Stimulated activated CD4-positive, alpha-beta T cell treated with anti-CD3 and anti-CD28 coated beads, Interleukin-15, amount 100 ng/mL, for 1 hour (primary cell): ENCODE measurements at places on chromosomes 7 and 10.

- DNase-seq, result no peak
These were observed 51.3 kb downstream of the ADK start for GRCh38 chr10:74202356-74202755.

- DNase-seq, result no peak
These were observed 53.0 kb downstream of the COPG2 start for GRCh38 chr7:130615583-130615982.

DNA sequence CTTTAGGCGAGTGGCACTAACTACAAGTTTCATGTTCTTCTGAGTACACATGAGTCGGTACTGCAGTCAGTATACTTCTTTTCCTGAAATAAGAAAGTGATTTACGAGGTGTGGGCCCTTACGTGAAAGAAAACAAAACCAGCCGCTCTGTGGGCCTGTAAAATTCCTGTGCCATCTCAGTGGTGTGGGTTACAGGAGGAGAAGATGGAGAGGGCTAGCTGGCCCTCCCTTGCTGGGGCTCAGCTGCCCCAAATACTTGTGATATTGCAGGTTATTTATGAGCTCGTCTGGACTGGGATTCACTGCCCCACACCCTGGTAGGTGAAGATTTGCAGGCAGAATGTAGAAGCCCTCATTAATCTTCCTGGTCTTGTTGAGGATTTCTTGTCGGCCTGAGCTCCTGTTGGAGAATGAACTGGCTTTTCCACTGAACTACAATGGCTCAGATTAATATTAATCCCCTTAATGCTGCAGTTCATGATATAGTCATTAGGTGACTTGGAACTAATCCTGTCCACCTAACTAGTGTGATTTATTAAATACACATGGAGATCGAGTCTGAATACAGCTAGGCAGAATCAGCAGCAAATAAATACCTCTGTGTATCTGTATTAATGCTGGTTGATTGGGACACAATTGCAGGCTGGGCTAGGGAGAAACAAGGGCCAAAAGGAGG lies 68.0 kb downstream of the GBF1 start:
- DNase-seq, result no peak

GRCh38 chr7:22358820-22359697 lies 2.1 kb upstream of the RAPGEF5 start:
- no peak for DNase-seq

DNA sequence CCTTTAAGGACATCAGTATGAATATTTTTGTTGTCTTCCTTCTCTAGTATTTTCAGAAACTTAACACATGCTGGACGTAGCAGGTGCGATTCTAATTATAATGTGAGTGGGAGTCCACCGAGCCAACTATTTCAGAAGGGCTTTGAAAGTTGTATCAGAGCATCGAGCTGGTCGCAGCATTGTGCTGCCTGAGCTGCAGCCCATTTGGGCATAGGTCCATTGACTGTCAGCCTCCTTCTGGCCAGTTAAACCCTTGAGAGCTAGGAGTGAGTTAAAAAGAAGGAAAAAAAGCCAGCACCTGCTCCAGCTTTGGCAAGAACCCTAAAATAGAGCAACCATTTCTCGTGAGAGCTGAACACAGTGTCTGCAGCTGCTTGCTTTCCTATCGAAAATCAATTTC lies 47.8 kb downstream of the SLC35G1 start:
- DNase-seq, result no peak

GRCh38 chr7:152847386-152847908 lies 87.9 kb downstream of the ACTR3B start:
- DNase-seq, result no peak

DNA sequence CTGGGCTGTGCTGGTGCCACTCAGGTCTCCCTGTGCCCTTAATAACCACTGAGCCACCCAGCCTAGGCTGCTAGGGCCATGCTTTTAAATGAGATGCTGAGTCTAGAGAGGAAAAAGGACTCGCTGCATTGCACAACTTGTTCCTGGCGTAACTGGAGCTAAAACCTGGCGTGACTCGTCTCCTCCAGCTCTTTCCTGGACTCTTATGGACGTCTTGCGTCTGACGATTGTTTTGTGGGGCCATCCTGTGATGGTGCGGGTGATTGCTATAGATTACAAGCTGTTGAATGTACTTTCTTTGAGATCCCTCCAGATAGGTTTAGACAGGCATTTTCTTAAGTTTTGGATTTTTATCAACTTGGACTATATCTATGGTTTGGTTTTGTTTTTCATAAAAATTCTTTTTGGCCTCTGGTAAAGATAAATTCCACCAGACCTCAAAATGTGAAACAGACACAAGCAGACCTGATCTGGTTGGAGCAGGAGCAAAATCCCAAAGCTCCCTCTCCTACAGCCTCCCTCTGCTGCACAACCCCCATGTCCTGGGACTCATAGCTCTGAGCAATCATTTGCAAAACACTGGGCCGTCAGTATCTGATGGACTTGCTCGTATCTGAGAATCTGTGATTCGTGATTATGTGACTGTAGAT lies 230.3 kb downstream of the ARHGAP12 start:
- no peak for DNase-seq

- DNase-seq, result no peak
These were observed 1.1 kb downstream of the SFMBT2 start for GRCh38 chr10:7409732-7410168.

DNA sequence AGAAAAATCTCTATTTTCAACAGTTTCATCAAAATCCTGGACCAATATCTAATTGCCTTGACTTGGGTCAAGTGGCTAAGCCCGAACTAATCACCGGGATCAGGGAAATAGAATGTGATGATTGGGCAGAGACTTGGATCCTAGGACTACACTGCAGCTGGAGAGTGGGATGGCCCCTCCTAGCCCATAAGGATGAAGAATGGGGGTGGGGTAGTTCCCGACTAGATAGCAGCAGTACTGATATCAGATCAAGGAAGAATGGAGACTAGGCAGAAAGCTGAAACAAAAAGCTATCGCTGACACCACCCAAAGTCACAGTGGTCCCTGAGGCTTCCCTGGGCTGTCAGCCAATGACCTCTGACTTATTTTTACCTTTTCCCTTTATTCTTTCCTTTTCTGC lies 160.4 kb upstream of the PHYHIPL start:
- no peak for DNase-seq

DNA sequence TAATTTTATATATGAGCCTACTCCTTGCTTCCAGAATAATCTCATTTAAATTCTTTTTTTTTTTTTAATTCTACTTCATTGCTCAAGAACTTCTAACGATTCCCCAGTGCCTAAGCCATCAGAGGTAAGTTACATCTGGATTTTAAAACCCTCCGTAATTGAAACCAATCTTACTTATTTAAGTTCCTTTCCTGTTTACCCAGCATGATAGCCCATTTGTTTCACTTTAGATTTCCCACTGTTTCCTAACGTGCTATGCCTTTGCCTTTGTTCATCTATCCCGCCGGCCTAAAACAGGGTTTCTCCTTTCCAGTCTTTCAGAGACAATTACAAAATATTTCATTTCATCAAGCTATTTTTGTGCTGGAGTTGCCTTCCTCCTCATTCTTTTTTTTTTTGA lies 75.8 kb upstream of the ETV1 start:
- no peak for DNase-seq

DNA sequence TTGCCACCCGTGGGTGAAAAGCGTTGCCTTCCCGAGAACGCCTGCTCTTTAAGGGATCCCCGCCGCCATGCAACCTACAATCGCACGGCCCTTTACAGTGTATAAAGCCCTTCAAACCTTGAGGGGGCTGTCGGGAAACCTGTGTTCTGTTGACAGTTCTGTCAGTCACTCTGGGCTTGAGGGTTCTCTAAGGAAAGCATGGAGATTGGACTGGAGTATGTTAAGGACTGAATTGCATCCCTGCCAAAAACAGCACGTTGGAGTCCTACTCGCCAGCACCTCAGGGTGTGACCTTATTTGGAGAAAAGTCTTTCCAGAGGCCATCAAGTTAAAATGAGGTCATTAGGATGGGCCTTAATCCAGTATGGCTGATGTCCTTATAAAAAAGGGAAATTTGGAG lies 70.6 kb downstream of the PFKFB3 start:
- DNase-seq, result no peak

- no peak for DNase-seq
These were observed 67.4 kb downstream of the GBF1 start for GRCh38 chr10:102312683-102313082.

- DNase-seq, result no peak
These were observed 26.1 kb upstream of the CCNJ start for GRCh38 chr10:96017191-96017687.

DNA sequence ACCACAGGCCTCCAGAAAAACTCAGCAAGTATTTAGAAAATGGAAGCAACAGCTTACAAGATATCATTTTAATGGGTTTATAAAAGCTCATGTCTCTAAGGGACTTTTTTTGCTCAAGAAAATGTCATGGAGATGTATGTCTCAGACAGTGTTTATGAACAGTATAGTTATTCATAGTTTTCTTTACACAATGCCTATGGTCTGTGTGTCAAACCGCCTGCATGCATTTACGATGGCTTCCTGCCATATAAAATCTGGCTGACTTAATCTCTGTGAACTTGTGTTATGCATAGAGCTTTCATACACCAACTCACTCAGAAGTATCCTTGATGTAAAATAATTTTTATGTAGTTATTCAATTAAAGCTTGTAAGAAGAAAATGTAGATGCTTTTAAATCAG lies 1314.2 kb upstream of the LRRTM3 start:
- no peak for DNase-seq

GRCh38 chr10:66183028-66183427 lies 742.8 kb upstream of the LRRTM3 start:
- no peak for DNase-seq

- no peak for DNase-seq
These were observed 51.6 kb downstream of the ARMH3 start for GRCh38 chr10:102004376-102004775.

DNA sequence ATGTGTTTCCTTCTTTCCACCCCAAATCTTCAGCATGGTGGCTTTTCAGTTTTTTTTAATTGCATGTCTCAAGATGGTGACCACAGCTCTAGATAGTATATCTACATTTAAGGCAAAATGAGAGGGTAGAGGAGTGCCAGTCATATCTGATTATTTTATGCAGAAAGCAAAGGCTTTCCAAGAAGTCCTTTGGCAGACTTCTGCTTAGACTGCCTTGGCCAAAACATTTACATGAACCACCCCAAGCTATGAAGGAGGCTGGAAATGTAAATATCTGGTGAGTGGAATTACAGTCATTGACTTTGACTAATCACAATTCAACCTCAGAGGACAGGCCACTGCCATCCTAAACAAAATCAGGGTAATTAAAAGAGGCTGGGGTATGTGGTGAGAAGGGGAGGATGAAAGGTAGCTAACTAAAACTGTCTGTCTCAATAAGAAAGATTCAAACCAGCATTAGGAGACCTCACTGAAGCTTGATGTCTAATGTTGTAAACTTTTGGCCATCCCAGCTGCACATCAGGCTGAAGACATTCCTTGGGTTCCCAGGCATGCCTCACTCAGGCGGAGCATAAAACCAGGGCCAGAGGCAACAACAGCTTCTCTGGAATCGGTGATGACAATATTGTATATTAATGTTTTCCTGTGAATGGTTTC lies 53.4 kb downstream of the PPP1R3C start:
- DNase-seq, result no peak
